A549 treated with ZK216348 at 1 μM for 4 hours (cell line): ENCODE measurements at places on chromosomes 12 and 14. TPM values are rescaled to one million over a fixed set of nuclear protein-coding genes. Genes with fewer than 3 reads are reported as not detected.

The MYL2 gene
- 0.32 to 0.92 TPM (median 0.54 TPM) in 4 of 5 replicates, not detected in the other for total RNA-seq

The HRK gene
- 0.80 to 1.1 TPM (median 0.94 TPM) in 5 replicates for total RNA-seq

The NGB gene
- total RNA-seq: not detected in 5 replicates

The CALM1 gene
- 266 to 394 TPM (median 339 TPM) in 5 replicates for total RNA-seq

The TGM1 gene
- 0.72 to 1.3 TPM (median 0.74 TPM) in 5 replicates for total RNA-seq

The RNASE4 gene
- total RNA-seq: 4.3 to 9.6 TPM (median 7.4 TPM) in 5 replicates

The PTPRO gene
- total RNA-seq: 0.21 TPM in 1 of 5 replicates, not detected in the others

The VRTN gene
- not detected in 5 replicates for total RNA-seq

The TSPAN19 gene
- total RNA-seq: 0.17 TPM in 1 of 5 replicates, not detected in the others

The KRT82 gene
- total RNA-seq: not detected in 5 replicates

The CLEC1B gene
- total RNA-seq: not detected in 5 replicates
